Chondrocyte (in vitro differentiated cells): ENCODE measurements at places on chromosomes 3 and 15. TPM values are rescaled to one million over a fixed set of nuclear protein-coding genes. Genes with fewer than 3 reads are reported as not detected.
A peak's percentile ranks its signal among the peaks of the same experiment; 100 is the strongest.

Gene WDR72
- 0.17 TPM in 1 of 3 replicates, not detected in the others for total RNA-seq

GRCh38 chr15:38195191-38195901 is 57.3 kb upstream of the SPRED1 start:
- H3K36me3 ChIP-seq = no peaks in the 10 kb centered on the region
- no peak overlapping the region for H3K27ac ChIP-seq
- no peaks in the 10 kb centered on the region for H3K27me3 ChIP-seq
- H3K4me3 ChIP-seq = no peak overlapping the region
- peaks cover 10% of the 10 kb centered on the region for H3K4me1 ChIP-seq

Gene CBLB
- 25.0 to 28.0 TPM (median 26.9 TPM) in 3 replicates for total RNA-seq

Gene SH2D7
- total RNA-seq = not detected in 3 replicates

GRCh38 chr15:85458764-85459163 is 78.4 kb downstream of the AKAP13 start:
- no peaks in the 10 kb centered on the region for H3K36me3 ChIP-seq
- H3K27me3 ChIP-seq = no peaks in the 10 kb centered on the region
- peaks cover 48% of the 10 kb centered on the region for H3K4me1 ChIP-seq
- no peak for DNase-seq
- H3K27ac ChIP-seq = peak overlapping the region; percentile 3

GRCh38 chr3:176167272-176167671 is 1030.0 kb downstream of the TBL1XR1 start:
- H3K4me3 ChIP-seq = no peak overlapping the region
- no peaks in the 10 kb centered on the region for H3K4me1 ChIP-seq
- H3K36me3 ChIP-seq = no peaks in the 10 kb centered on the region
- no peak for DNase-seq
- H3K27ac ChIP-seq = no peak overlapping the region

DNA sequence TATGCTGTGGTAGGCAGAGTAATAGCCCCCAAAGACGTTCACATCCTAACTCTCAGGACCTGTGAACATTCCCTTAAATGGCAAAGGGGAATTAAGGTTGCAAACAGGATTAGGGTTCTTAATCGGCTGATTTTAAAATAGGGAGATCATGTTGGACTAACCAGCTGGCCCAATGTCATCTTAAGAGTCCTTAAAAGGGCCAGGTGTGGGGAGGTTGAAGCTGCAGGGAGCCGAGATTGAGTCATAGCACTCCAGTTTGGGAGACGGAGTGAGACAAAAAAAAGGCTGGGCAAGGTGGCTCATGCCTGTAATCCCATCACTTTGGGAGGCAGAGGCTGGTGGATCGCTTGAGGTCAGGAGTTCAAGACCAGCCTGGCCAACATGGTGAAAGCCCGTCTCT is 1.6 kb upstream of the FLNB start:
- no peak for DNase-seq
- no peak overlapping the region for H3K4me3 ChIP-seq
- peaks cover 33% of the 10 kb centered on the region for H3K4me1 ChIP-seq
- no peaks in the 10 kb centered on the region for H3K36me3 ChIP-seq
- no peak overlapping the region for H3K27ac ChIP-seq

Gene DGKG
- 0.68 to 1.7 TPM (median 1.6 TPM) in 3 replicates for total RNA-seq

Gene ALG3
- 33.3 to 43.7 TPM (median 36.8 TPM) in 3 replicates for total RNA-seq

Gene SLC2A2
- total RNA-seq = not detected in 3 replicates

GRCh38 chr3:37481982-37482381 is 307.6 kb upstream of the LRRFIP2 start:
- no peak overlapping the region for H3K27ac ChIP-seq
- no peaks in the 10 kb centered on the region for H3K4me1 ChIP-seq
- H3K4me3 ChIP-seq = no peak overlapping the region
- no peak for DNase-seq

- H3K4me3 ChIP-seq = no peak overlapping the region
- peaks cover 19% of the 10 kb centered on the region for H3K27me3 ChIP-seq
- H3K4me1 ChIP-seq = no peaks in the 10 kb centered on the region
- H3K36me3 ChIP-seq = no peaks in the 10 kb centered on the region
- DNase-seq = no peak
Observed at GRCh38 chr3:46278816-46279672, 36.8 kb downstream of the CCR3 start.

GRCh38 chr3:126288314-126288713 is 68.9 kb downstream of the KLF15 start:
- DNase-seq = no peak
- no peak overlapping the region for H3K4me3 ChIP-seq
- no peak overlapping the region for H3K27ac ChIP-seq
- peaks cover 9% of the 10 kb centered on the region for H3K27me3 ChIP-seq
- H3K4me1 ChIP-seq = peaks cover 19% of the 10 kb centered on the region

- no peak overlapping the region for H3K27ac ChIP-seq
- DNase-seq = no peak
- no peaks in the 10 kb centered on the region for H3K36me3 ChIP-seq
Observed at GRCh38 chr15:45371546-45371945, 6.8 kb downstream of the GATM start.

DNA sequence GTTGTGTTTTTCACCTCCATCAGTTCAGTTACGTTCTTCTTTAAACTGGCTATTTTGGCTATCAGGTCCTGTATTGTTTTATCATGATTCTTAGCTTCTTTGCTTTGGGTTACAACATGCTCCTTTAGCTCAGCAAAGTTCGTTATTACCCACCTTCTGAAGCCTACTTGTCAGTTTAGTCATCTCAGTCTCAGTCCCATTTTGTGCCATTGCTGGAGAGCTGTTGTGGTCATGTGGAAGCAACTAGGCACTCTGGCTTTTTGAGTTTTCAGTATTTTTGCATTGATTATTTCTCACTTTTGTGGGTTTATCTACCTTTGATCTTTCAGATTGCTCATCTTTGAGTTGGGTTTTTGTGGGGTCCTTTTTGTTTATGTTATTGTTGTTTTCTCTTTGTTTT is 151.3 kb downstream of the CFAP20DC start:
- DNase-seq = no peak
- no peak overlapping the region for H3K4me3 ChIP-seq
- peaks cover 8% of the 10 kb centered on the region for H3K4me1 ChIP-seq
- H3K36me3 ChIP-seq = peaks cover 7% of the 10 kb centered on the region
- H3K27ac ChIP-seq = no peak overlapping the region
- no peaks in the 10 kb centered on the region for H3K27me3 ChIP-seq

Gene ROPN1
- total RNA-seq = not detected in 3 replicates

Gene FGF7
- 1.1 TPM in 1 of 3 replicates, not detected in the others for total RNA-seq

- DNase-seq = no peak
- H3K4me3 ChIP-seq = peak overlapping the region; percentile 77
- no peaks in the 10 kb centered on the region for H3K36me3 ChIP-seq
- no peak overlapping the region for H3K27ac ChIP-seq
Observed at GRCh38 chr3:9247361-9247940, 2.0 kb downstream of the SRGAP3 start.

GRCh38 chr3:114192136-114192535 is 13.3 kb upstream of the DRD3 start:
- no peak overlapping the region for H3K27ac ChIP-seq
- H3K4me1 ChIP-seq = no peaks in the 10 kb centered on the region
- DNase-seq = no peak
- H3K27me3 ChIP-seq = peaks cover 6% of the 10 kb centered on the region

DNA sequence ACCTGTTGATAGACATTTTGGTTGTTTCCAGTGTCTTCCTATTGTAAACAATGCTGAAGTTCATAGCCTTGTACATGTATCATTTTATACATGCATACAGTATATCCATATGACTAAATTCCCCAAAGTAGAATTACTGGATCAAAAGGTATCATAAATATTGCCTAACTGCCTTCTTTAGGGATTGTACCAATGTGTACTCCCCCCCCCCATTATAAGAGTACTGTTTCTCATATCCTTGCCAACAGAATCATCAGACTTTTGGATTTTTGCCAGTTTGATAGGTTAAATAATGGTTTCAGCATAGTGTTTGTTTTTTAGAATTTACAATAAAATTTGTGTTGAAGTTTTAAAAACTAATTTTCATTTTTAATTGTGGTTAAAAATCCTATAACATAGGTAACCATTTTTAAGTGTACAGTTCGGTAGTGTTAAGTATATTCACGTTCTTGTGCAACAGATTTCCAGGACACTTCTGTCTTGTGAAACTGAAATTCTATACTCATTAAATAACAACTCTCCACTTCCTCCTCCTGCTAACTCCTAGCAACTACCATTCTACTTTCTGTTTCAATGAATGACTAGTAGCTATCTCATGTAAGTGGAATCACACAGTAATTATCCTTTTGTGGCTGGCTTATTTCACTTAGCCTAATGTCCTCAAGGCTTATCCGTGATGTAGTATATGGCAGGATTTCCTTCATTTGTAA is 30.8 kb upstream of the MAP3K13 start:
- peak overlapping the region; percentile 5 for H3K4me3 ChIP-seq
- H3K27ac ChIP-seq = peak overlapping the region; percentile 73
- DNase-seq = no peak
- peaks cover 15% of the 10 kb centered on the region for H3K4me1 ChIP-seq
- H3K36me3 ChIP-seq = no peaks in the 10 kb centered on the region

DNA sequence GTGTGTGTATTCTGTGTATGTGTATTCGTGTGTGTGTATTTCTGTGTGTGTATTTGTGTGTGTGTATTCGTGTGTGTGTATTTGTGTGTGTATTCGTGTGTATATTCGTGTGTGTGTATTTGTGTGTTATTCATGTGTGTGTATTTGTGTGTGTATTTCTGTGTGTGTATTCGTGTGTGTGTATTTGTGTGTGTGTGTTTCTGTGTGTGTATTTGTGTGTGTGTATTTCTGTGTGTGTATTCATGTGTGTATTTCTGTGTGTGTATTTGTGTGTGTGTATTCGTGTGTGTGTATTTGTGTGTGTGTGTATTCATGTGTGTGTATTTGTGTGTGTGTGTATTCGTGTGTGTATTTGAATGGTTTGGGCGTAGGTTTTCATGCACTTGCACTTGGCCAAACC is 405.4 kb downstream of the SOX2 start:
- H3K36me3 ChIP-seq = no peaks in the 10 kb centered on the region
- H3K27ac ChIP-seq = no peak overlapping the region

DNA sequence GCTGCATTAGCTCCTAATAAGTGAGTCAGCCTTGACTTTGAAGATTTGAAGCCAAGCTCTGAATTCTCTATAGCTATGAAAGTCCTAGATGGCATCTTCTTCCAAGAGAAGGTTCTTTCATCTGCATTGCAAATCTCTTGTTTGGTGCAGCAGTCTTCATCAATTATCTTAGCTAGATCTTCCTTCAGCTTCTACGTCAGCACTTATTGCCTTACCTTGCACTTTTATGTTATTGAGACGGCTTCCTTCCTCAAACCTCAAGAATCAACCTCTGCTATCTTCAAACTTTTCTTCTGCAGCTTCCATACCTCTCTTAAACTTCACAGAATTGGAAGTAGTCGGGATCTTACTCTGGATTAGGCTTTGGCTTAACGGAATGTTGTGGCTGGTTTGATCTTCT is 167.6 kb downstream of the SCAPER start:
- H3K4me1 ChIP-seq = no peaks in the 10 kb centered on the region
- DNase-seq = no peak
- no peak overlapping the region for H3K27ac ChIP-seq
- H3K4me3 ChIP-seq = no peak overlapping the region

DNA sequence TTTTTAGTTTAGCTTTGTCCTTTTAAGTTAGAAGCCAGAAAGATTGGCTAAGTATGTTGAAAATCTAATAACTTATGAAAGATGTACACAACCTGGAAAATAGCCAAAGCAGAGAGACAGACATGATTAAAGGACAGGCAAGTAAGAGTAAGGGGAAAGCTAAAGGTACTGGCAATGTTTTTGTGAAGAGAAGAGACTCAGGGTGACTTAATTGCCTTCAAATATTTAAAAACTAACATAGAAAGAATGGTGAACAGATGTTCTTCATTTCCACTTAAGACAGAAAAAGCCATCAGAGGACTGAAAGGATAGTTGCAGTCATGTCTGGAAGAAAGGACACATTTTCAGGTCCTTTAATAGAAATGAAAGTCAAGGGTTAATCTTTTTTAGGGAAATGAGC is 68.8 kb downstream of the ZNF385D start:
- no peak overlapping the region for H3K27ac ChIP-seq
- H3K4me1 ChIP-seq = peaks cover 6% of the 10 kb centered on the region
- no peaks in the 10 kb centered on the region for H3K27me3 ChIP-seq
- no peaks in the 10 kb centered on the region for H3K36me3 ChIP-seq
- no peak for DNase-seq

DNA sequence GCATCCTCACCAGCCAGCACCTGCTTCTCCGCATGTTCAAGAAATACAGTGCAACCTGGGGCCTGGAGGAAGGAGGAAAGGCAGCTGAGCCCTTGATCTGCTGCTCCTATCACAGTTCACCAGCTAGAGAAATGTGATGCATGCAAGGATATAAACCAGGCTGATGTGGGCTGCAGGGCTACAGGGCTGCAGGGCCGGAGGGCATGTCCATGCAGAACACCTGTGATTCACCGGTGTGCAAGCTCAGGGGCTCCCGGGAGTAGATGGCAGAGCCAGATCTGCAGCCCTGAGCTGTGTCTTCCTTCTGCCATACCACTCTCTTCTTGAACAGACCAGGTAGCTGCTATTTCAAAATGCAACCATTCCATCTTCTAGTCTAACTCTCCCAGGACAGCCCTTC is 84.9 kb downstream of the HMG20A start:
- peaks cover 59% of the 10 kb centered on the region for H3K4me1 ChIP-seq
- H3K36me3 ChIP-seq = no peaks in the 10 kb centered on the region
- no peak overlapping the region for H3K27ac ChIP-seq
- no peak overlapping the region for H3K4me3 ChIP-seq
- no peak for DNase-seq

Gene KIF7
- 13.9 to 15.9 TPM (median 14.9 TPM) in 3 replicates for total RNA-seq

GRCh38 chr3:167740961-167741587 is 5.6 kb downstream of the SERPINI1 start:
- peaks cover 13% of the 10 kb centered on the region for H3K27me3 ChIP-seq
- no peaks in the 10 kb centered on the region for H3K4me1 ChIP-seq
- H3K4me3 ChIP-seq = no peak overlapping the region
- H3K27ac ChIP-seq = no peak overlapping the region

Gene INKA1
- 4.1 to 7.9 TPM (median 7.9 TPM) in 3 replicates for total RNA-seq

- peaks cover 2% of the 10 kb centered on the region for H3K4me1 ChIP-seq
- no peak overlapping the region for H3K27ac ChIP-seq
- H3K27me3 ChIP-seq = no peaks in the 10 kb centered on the region
- no peaks in the 10 kb centered on the region for H3K36me3 ChIP-seq
Observed at GRCh38 chr3:175288621-175289020, 429.5 kb downstream of the NAALADL2 start.

- peaks cover 24% of the 10 kb centered on the region for H3K4me1 ChIP-seq
- H3K4me3 ChIP-seq = no peak overlapping the region
- no peak for DNase-seq
- no peaks in the 10 kb centered on the region for H3K27me3 ChIP-seq
- H3K27ac ChIP-seq = no peak overlapping the region
Observed at GRCh38 chr3:16106050-16106449, 68.4 kb upstream of the GALNT15 start.

- peak overlapping the region; percentile 27 for H3K27ac ChIP-seq
- no peaks in the 10 kb centered on the region for H3K27me3 ChIP-seq
- DNase-seq = no peak
Observed at GRCh38 chr3:155312781-155313180, 19.3 kb upstream of the STRIT1 start.

DNA sequence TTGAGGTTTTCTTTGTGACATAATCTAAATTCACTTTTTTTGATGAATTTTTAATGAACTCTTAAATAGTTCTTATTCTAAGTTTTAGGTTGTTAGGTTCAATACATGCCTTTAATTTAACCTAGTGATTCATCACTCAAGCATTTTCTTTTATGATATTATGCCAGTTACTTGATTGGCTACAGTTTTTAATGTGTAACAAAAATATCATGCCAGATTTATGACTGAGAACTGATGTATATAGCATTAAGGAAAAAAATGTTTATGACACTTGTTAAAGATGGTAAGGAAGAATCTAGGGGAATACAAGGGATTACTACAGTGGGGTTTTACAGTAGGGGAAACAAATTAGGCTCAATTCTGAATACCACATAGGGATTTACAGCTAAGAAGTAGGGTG is 103.1 kb downstream of the VGLL3 start:
- no peak overlapping the region for H3K27ac ChIP-seq
- H3K36me3 ChIP-seq = peaks cover 2% of the 10 kb centered on the region
- no peaks in the 10 kb centered on the region for H3K27me3 ChIP-seq
- H3K4me1 ChIP-seq = peaks cover 25% of the 10 kb centered on the region
- H3K4me3 ChIP-seq = no peak overlapping the region
- DNase-seq = no peak
